Glomerular endothelial cell (primary cell): ENCODE measurements at places on chromosomes 6 and 20. TPM values are rescaled to one million over a fixed set of nuclear protein-coding genes. Genes with fewer than 3 reads are reported as not detected.

Gene UNC93A
- total RNA-seq: not detected in 2 replicates

Gene GPLD1
- total RNA-seq: 0.18 TPM in 1 of 2 replicates, not detected in the other

Gene SNPH
- total RNA-seq: 11.6 and 12.2 TPM in 2 replicates

Gene TFAP2A
- 0.29 and 0.78 TPM in 2 replicates for total RNA-seq

Gene FOXC1
- 5.8 and 7.9 TPM in 2 replicates for total RNA-seq

Gene AVP
- not detected in 2 replicates for total RNA-seq

Gene GPR63
- 0.10 and 0.23 TPM in 2 replicates for total RNA-seq

Gene VPS16
- 32.8 and 36.6 TPM in 2 replicates for total RNA-seq

Gene FGD2
- not detected in 2 replicates for total RNA-seq

Gene NCOA7
- total RNA-seq: 33.1 and 66.8 TPM in 2 replicates

Gene TCP11
- 0.41 TPM in 1 of 2 replicates, not detected in the other for total RNA-seq

Gene HLA-DQB2
- not detected in 2 replicates for total RNA-seq

Gene SMLR1
- not detected in 2 replicates for total RNA-seq

Gene SRSF12
- 0.18 and 0.44 TPM in 2 replicates for total RNA-seq

Gene MPIG6B
- total RNA-seq: not detected in 2 replicates

DNA sequence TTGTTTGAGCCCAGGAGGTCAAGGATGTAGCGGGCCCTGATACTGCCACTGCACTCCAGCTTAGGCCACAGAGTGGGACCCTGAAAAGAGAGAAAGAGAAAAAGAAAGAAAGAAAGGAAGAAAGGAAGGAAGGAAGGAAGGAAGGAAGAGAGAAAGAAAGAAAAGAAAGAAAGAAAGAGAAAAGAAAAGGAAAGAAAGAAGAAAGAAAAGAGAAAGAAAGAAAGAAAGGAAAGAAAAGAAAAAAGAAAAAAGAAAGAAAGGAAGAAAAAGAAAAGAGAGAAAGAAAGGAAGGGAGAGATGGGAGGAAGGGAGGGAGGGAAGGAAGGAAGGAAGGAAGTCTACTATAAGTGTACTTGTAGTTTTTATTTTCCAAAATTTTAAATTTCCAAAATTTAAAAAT is 42.2 kb upstream of the AKAP12 start:
- DNase-seq: no peak

DNA sequence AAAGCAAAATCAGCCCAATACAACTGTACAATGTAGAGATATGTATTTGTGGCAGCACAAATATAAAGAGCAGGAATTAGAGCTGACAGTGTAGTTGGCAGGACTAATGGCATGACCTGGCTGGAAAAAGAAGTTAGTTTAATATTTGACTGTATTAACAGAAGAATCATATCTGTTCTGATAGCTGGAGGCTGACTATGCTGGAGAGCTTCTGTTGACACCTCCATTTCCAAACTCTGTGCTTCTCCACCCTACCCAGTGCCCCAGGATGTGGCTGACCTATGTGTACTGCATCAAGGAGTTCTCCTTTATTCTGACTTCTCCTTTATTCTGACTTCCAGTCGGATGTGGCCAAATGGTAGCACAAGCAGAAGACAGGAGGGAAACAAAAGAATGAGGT is 299.3 kb downstream of the PKHD1 start:
- no peak for DNase-seq

GRCh38 chr20:51376111-51376510 is 166.4 kb downstream of the NFATC2 start:
- no peak for DNase-seq

DNA sequence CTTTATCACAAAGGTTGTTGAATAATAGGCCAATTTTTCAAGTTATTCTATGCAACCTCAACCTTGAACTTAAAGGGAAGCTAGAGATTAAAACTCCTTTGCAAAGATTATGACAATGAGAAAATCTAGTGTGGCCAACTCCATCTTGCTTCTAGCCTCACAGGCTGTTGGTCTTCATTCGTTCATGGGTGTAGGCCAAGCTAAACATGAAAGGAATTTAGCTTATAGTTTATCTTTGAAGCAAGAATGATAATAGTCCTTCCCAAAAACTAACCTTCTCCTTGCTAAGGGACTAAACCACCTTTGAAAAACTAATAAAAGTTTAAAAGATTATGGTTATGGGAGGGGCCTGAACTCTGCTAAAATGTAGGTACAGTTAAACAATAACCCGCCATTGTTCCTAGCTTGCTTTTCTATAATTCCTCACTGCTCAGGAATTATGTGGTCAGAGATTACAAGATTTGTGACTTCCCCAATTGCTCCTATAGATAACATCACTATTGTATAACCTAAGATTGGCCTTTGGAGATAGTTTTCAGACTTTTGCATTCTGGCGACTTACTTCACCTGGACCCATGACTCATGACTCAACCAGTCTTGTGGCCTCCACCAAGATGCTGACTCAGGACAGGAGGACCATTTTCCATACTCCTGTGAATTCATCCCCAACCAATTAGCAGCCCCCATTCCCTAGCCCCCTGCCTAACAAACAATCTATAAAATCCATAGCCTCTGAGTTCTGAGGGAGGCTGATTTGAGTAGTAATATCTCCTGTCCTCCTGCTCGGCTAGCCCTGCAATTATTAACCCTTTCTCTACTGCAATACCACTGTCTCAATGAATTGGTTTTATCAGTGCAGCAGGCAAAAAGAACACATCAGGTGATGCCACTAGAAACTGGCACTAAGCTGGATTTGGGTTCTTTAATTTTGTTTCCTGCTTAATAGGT is 154.5 kb downstream of the CD83 start:
- no peak for DNase-seq

DNA sequence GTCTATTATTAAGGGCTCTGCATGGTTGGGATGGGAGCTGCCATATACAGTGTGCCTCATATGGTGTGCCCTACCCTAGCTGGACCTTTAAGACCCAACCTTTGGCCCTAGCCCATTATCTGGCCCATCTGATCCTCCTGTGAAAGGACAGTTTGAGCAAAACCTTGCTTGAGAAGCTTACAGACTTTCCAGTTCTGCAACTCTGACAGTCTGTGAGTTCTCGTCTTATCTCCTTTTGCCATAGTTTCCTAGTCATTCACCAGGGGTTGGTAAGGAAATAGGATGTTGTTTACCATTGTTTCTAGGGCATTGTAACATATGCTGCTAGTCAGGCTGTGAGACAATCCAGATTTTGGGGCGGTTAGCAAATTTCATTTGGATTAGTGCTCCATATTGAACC is 17.2 kb downstream of the CTNNBL1 start:
- peak; percentile 42 for DNase-seq

GRCh38 chr6:53581173-53581773 is 36.4 kb upstream of the GCLC start:
- DNase-seq: no peak

DNA sequence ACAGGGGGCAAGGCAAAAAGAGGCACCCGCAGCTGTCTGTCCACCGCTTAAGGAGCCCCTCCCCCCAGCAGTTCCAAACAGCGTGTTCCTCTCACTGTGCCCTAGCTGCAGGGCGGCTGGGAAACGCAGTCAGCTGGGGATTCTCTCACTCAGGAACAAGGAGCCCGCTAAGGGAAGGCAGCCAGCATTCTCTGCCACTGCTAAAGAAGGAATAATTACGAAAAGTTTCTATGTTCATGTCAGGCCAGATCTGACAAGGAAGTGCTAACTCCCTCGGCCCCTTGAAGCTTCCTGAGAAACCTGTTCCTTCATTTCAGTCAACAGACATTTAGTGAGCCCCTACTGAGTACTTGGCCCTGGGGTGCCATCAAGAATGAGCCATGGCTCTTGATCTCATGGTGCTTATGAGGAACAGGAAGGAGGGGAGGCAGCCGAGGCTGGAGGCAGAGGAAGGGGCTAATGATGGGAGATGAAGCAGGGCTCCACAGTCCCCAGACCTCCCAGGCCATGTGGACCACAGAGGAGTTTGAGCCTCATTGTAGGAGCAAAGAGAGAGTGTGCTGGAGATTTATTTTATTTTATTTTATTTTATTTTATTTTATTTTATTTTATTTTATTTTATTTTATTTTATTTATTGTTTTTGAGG is 101.7 kb upstream of the PMEPA1 start:
- no peak for DNase-seq

GRCh38 chr20:40970218-40970617 is 58.4 kb upstream of the TOP1 start:
- DNase-seq: no peak

GRCh38 chr6:130841128-130841728 is 14.0 kb downstream of the SMLR1 start:
- no peak for DNase-seq

- no peak for DNase-seq
Observed at GRCh38 chr6:11738661-11739375, 39.8 kb downstream of the ADTRP start.

- DNase-seq: no peak
Observed at GRCh38 chr20:44038681-44039123, 124.0 kb downstream of the TOX2 start.

GRCh38 chr6:130991422-130992137 is 71.5 kb downstream of the EPB41L2 start:
- DNase-seq: no peak

- no peak for DNase-seq
Observed at GRCh38 chr20:46179862-46180261, 61.7 kb downstream of the CD40 start.

- no peak for DNase-seq
Observed at GRCh38 chr6:82083646-82084045, 163.9 kb downstream of the IBTK start.

DNA sequence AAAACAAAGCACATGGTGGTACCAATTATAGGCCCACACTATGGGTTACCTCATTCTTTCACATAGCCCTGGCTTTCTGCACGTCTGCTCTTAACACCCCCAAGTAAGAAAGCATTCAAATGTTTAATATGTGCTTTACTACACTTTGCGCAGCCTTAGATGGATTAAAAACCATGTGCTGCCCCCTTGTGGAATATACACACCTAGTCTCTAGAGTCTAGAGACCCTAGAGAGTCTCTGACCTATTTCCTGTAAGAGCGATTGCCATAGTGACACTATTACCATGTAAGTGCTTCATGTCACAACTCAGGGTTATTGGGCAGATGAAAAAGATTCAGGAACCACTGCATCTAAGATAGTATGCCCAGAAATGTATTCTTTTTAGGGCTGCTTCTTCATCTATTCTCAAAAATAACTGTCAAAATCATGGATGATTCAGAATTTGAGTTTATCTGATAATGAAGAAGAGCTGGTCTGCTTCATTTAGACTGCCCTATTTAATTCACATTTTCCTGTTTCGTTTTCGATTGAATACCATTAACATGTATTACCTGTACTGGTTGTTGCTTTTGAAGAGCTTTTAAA is 186.3 kb downstream of the ADGB start:
- DNase-seq: peak; percentile 29

DNA sequence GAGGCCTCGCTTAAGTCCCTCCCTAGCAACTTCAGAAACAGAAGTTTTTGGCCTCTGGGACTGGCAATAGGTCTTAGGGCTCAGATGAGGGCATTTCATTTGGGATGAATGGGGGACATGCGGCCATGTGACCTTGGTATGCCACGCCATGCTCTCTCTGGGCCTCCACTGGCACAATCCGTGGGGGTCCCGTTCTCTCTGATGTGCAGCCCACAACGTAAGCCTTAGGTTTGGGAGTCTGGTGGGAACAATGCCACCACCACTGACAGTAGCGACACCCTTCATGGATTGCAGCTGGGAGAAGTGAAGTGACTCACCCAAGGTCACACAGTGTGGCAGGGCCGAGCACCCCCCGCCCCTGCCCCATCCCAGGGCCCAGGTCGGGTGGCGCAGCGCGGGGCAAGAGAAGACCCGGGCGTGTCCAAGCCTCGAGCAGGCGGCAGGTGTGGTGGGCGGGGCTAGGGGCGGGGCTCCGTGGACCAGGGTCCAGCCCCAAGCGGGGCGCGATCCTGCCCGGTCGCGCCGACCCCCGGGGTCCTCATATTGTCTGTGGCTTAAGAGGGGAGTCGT is 864 bp upstream of the CEBPB start:
- DNase-seq: no peak

DNA sequence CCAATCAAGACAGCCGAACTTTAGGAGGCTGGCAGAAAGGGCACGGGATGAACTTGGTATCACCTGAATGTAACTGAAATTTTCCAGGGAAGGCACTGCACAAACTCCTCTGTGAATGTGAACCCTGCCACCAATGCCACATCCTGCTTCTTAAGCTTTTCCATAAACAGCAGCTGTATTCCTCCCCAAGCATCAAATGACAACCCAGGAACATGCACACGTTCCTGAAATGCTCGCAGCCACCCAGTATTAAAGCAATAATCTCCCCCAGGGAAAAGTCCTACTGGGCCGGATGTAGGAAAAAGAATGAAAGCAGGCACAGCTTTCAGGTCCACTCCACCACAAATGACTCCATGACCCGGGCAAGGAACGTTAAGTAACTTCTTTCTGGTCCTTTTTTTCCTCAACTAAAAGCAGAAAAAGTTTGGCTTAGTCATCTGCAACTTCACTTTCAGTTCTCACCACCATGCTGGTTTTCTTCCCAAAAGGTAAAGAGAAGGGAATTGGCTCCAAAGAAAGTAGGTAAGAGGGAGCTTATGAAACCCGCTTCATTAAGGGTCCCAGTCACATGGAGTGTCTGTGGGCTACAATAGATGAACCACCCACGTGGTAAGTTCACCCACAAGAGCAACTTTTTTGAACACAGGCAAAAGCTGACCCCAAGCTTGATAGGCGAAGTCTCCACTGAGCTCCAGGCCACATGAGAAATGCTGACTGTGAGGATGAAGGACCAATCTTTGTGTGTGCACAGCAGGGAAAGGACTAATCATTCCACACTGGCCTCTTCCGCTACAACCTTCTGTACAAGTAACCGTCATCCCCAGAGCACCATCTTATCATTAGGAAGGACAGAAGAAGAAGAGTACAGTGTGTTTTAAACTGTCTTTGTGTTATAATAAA is 90.1 kb downstream of the HIVEP2 start:
- no peak for DNase-seq

GRCh38 chr6:158572653-158573541 is 13.0 kb downstream of the TMEM181 start:
- DNase-seq: no peak

GRCh38 chr6:101826269-101826668 is 432.8 kb downstream of the GRIK2 start:
- DNase-seq: no peak

- no peak for DNase-seq
Observed at GRCh38 chr20:7908905-7909304, 31.4 kb downstream of the HAO1 start.

- no peak for DNase-seq
Observed at GRCh38 chr6:25219216-25219916, 59.8 kb upstream of the CARMIL1 start.

- no peak for DNase-seq
Observed at GRCh38 chr6:124494956-124495664, 467.1 kb upstream of the RNF217 start.

DNA sequence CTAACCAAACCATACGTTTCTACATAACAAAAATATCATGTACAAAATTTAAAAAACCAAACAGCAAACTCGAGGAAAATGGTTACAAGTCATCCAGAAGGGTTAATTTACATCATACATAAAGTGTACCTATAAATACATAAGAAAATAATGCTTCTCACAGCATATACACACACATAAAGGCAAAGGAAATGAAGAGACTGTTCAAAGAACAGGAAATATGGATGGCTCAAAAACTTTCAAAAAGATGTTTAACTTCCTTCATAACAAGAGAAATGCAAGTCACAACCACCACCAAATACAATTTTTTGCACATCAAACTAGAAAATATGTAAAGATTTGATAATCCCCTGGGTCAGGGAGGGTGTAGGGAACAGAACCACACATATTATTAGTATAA is 7.5 kb downstream of the SLC22A23 start:
- DNase-seq: no peak

GRCh38 chr6:115443825-115444478 is 616.7 kb downstream of the FRK start:
- DNase-seq: no peak

GRCh38 chr6:164345806-164346496 is 931.4 kb downstream of the QKI start:
- DNase-seq: no peak
